H1 (cell line): ENCODE measurements at places on chromosomes 7 and 10.
A peak's percentile ranks its signal among the peaks of the same experiment; 100 is the strongest.

DNA sequence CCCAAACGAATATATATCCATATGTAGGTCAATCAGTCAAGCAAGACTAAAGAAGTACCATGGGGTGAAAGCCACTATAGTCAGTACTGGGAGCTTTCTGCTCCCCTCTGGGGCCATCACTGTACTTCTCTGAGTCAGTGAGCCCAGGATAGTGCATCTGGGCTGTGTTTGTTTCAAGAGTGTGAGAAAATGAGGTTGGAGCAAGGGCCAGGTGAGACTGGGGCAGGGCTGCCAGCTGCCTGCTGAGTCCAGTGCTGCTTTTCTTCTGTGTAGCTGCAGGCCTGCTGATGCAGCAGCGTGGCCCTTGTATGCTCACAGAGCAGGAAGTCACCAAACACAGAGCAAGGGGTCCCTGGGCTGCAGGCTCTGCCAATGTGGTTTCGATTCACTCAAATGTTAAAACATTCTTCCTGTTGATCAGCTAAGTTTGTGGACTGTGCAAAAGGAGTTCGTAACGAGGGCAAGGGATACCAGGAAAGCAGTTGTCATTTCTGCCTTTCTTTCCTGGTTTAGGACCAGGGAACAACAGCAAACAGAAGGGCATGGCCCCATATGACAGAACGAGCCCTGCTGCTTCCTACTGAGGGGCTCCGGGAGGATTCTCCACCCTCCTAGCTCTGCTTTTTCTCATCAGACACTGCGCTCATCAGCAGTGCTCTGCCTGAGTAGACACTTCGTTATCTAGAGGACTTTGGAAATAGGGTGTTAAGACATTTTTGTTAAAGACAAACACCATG is 65.4 kb upstream of the TNS3 start:
- DNase-seq = no peak

DNA sequence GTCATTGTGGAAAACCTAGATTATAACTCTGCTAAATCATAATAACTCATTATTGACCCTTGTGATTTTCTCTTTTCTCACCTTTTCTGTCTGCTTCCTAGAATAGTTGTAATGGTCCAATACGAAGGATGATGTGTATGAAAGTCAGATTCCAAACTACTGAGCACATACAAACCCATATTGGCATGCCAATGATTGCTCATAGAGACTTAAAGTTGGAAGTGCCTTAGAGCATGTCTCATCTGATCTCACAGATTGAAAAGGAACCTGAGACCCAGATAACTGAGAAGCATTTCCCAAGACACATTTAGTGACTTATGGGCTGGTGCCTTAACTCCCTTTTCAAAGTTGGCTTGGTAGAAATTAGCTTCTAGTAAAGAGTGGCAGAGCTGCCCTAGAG is 594.3 kb downstream of the REEP3 start:
- no peak for DNase-seq

DNA sequence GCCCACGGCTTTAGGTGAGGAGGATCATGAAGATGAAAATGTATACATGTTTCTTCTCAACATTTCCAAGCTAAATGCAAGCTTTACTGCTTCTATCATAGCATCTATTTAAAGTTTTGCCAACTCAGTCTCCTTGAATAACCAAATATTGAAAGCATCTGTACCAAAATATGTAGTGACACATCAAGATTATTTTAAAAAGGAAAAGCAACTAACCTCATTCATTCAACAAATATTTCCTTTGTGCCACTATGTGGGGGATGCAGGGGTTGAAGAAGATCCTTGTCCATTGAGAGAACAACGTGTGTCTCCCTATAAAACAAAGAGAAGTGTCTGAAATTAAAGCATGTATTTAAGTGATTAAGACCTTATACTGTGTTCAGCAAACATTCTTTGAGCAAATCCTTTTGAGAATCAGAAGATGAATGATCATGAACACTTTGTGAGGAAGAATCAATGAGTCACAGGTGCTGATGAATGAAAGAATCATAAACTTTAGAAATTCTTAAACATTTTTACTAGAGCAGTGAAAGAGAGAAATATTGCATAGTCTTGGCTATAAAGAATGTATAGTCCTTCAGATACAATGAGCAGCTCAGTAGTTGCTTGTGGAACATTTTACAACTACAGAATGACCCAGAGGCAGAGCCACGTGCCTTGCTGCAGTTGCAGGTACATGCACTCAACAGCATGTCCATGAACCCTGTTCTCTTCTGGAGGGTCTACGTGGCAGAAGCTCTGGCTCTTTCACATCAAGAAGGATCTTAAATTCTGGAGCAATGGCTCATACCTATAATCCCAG is 13.9 kb downstream of the TAS2R60 start:
- no peak for DNase-seq

- no peak for DNase-seq
These were observed 470.7 kb downstream of the TFEC start for GRCh38 chr7:115559877-115560276.

- DNase-seq = no peak
These were observed 97.2 kb upstream of the BTBD16 start for GRCh38 chr10:122173766-122174435.

GRCh38 chr7:150481922-150482321 is 31.5 kb downstream of the GIMAP8 start:
- no peak for DNase-seq

DNA sequence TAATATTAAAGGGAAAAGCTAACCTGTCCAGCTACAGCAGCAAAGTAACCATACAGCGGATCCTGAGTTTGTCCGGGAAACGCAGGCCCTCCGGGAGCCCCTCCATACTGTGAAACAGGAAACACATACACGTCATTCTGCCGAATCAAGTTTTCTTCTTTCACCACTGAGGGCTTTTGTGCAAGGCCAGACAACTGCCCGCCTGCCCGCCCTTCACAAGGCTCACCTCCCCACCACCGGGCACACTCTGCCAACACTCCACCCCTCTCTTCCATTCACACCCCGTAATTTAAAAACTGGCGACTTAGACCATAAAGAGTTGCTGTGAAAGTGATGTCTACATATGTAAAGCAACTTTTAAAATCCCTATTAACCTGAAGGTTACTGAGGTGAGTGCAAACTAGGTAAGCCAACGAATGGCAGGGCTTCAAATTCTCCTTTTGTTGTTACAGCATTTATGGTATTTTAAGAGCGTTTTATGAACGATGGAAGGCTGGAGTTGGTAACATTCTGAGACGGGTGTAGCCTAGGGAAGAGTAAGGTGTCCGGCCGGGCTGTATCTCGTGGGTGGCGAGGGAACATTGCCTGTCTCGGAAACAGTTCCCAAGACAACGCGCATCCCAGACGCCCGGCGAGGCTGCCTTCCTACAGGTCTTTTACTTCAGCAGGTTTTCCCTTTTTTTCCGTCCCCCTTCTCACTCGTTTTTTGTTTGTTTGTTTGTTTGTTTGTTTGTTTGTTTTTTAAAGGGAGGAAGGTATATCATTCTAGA is 817 bp downstream of the SRI start:
- DNase-seq = no peak

GRCh38 chr10:132387764-132388210 is 9.2 kb upstream of the PWWP2B start:
- no peak for DNase-seq

DNA sequence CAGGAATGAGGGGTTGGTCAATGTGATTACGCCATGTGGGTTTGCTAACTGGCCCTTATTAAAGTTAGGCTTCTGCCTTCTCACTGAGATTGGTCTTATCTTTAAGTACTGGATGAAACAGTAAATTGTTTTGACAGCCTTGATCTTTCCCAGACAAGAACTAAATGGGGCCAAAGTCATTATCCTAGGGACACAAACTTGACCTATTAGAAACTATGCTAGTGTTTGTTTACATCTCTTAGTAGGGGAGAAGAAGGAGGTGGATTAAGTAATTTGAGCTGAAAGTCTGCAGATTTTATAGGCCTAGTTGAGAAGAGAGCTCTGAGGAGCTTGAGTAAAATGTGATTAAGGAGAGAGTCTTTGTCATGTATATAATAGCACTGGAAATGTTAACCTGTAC is 386.9 kb downstream of the HTR7 start:
- DNase-seq = no peak

GRCh38 chr10:94425942-94426341 is 23.6 kb downstream of the TBC1D12 start:
- no peak for DNase-seq

DNA sequence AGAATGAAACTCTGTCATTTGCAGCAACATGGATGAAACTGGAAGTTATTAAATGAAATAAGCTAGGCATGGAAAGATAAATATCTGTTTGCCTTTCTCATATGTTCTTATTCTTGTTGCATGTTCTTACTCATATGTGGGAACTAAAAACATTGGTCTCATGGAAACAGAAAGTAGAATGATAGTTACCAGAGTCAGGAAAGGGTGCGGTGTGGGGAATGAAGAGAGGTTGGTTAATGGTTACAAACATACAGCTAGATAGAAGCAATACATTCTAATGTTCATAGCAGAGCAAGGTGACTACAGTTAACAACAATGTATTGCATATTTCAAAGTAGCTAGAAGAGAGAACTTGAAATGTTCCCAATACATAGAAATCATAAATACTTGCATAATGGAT is 105.1 kb downstream of the FAM107B start:
- no peak for DNase-seq

GRCh38 chr10:98528166-98528804 is 81.5 kb upstream of the HPS1 start:
- DNase-seq = no peak

GRCh38 chr10:14775656-14776055 is 959 bp upstream of the FAM107B start:
- no peak for DNase-seq

- DNase-seq = no peak
These were observed 28.1 kb upstream of the NEUROD6 start for GRCh38 chr7:31368620-31369019.

DNA sequence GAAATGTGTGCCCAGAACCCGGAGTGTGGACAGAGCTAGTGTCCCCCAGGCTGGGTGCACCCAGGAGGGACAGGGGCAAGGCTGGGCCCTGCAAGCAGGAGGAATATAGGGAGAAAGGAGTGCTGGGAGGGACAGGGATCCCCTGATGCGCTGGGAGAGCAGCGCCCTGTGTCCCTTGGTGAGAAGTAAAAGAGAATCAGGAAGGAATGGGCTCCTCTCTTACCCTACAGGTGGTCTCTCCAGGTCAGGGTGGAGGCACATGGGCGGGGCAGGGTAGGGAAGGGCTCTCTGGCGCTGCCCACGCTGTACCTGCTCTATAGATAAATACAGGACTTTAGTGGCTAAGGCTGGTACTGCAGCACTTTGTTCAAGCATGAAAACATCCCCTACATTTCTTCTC is 753.8 kb downstream of the GRID1 start:
- no peak for DNase-seq

DNA sequence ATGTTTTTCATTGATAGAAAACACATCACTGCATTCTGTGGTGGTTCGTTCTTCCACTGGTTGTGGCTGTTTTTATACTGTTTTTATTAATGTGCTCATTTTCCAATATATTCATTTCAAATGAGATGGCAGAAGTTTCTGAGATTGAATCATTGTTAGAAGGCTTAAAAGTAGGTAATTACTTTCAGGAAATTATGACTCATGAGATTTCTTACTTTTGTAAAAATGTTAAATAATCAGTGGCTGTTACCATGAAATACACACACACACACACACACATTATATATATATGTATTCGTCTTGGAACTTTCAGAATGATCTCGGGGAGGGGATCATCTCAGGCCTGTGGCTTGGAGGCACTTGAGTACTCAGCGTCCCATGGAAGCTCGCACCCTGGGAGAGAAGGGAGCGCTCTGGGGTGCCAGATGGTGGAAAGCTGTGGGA is 66.1 kb downstream of the ZMYND11 start:
- no peak for DNase-seq

DNA sequence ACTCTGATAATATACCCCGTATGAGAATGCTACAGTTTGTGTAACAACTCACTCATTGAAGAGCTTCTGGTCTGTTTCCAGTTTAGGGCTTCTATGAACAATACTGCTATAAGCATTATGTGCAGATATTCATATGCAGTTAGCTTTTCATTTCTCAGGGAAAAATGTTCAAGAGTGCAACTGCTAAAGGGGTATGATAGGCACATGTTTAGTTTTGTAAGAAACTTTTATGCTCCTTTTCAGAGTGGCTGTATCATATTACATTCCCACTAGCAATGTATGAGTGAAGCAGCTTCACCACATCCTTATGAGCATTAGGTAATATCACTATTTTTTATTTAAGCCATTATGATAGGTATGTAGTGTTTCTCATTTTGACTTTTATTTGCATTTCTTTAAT is 182.6 kb upstream of the CXCL12 start:
- DNase-seq = no peak

GRCh38 chr7:727104-727805 is at the start of gene PRKAR1B:
TSS of gene PRKAR1B (minus strand) at chr7:727281. CDS start at chr7:711505, 15,776 bp downstream.
- peak; percentile 62 for DNase-seq

GRCh38 chr7:31940167-31940566 is 130.0 kb downstream of the PDE1C start:
- no peak for DNase-seq

DNA sequence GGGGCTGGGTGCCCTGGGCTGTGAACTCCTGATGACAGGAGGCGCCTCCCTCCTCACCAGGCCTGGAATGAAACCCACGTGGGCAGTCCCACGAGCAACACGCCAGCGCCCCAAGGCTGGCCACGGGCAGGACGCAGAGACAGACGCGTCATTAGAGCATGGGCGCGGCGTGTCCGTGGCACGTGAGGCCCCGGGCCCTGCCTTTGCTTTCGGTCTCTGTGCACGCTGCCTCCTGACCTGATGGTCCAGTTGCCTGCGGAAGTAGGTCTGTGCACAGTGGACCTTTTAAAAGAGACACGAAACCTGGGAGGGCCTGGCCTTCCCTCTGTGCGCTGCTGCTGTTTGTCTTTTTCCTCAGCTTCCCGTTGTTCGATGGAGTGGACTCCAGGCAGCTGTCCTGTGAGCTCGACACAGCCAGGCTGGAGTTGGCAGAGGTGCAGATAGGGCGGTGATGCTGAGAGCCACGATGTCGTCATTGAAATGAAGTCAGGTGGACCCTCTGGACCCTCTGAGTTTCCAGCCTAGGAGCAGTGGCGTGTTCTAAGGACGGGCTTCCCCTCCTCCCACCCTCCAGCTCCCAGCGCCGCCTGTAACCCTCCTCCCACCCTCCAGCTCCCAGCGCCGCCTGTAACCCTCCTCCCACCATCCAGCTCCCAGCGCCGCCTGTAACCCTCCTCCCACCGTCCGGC is 40.1 kb upstream of the CFAP46 start:
- no peak for DNase-seq

- DNase-seq = no peak
These were observed 491.7 kb downstream of the CCSER2 start for GRCh38 chr10:84820120-84820519.

GRCh38 chr10:51915031-51915542 is 215.7 kb upstream of the CSTF2T start:
- DNase-seq = no peak
